Glomerular endothelial cell (primary cell): ENCODE measurements at places on chromosomes 6 and 20. TPM values are rescaled to one million over a fixed set of nuclear protein-coding genes. Genes with fewer than 3 reads are reported as not detected.
A peak's percentile ranks its signal among the peaks of the same experiment; 100 is the strongest.

SNAP91 gene
- total RNA-seq, result 0.23 TPM in 1 of 2 replicates, not detected in the other

METTL24 gene
- 0.82 TPM in 1 of 2 replicates, not detected in the other for total RNA-seq

THBD gene
- total RNA-seq, result 20.7 and 33.1 TPM in 2 replicates

DUSP15 gene
- total RNA-seq, result 0.48 and 0.64 TPM in 2 replicates

GSTA3 gene
- total RNA-seq, result not detected in 2 replicates

VSX1 gene
- not detected in 2 replicates for total RNA-seq

KIFC1 gene
- 3.9 and 21.9 TPM in 2 replicates for total RNA-seq

CTCFL gene
- not detected in 2 replicates for total RNA-seq

RIPPLY2 gene
- total RNA-seq, result not detected in 2 replicates

HMGCLL1 gene
- total RNA-seq, result not detected in 2 replicates

ADGRF4 gene
- total RNA-seq, result 0.10 and 0.18 TPM in 2 replicates

- no peak for DNase-seq
Measured at GRCh38 chr20:10022625-10023024, 12.2 kb upstream of the ANKEF1 start.

DNA sequence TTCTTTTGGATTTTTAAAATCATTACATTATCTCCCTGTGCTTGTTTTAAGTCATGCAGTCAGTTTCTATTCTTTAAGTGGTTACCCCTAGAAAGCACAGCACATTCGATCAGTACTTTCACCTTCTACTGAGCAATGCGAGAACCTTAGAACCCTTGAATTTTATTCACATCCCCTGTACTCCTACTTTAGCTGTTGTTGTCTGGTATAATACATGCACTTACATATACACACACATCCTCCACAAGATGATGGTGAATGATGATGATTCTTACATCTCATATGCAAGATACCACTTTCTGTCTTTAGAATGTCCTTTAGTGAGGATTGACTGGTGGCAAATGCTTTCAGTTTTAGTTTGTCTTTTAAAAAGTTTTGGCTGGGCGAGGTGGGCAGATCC lies 5.7 kb downstream of the CDC40 start:
- no peak for DNase-seq

DNA sequence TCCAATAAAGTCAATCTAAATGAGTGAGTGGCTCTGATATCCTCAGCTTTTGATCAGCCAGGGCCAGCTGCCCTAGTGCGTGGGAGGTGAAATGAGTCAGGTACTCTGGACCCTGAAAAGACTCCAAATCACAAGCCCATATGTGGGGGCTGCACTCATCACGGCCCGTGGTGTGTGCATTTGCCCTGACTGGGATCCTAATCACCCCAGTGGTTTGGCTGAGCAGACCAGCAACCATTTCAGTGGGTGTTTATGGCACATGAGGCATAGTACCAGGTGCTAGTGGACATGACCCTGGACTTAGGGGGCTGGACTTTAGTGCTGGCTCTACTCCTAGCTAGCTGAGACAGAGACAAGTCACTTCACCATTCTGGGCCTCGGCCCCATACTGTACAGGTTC lies 39.4 kb downstream of the SCML4 start:
- DNase-seq, result no peak

DNA sequence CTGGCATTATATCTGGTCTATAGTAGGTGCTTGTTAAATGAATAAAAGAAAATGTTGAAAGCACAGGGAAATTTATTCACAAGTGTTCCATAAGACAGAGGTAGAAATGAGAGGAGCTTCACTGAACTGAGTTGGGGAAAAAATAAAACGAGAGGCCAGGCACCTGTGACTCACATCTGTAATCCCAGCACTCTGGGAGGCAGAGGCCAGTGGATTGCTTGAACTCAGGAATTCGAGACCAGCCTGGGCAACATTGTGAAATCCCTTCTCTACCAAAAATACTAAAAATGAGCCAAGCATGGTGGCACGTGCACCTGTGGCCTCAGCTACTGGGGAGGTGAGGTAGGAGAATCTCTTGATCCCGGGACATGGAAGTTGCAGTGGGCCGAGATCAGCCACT lies 28.1 kb upstream of the IBTK start:
- DNase-seq, result no peak

- DNase-seq, result no peak
Measured at GRCh38 chr20:3166913-3167342, 6.4 kb downstream of the LZTS3 start.

DNA sequence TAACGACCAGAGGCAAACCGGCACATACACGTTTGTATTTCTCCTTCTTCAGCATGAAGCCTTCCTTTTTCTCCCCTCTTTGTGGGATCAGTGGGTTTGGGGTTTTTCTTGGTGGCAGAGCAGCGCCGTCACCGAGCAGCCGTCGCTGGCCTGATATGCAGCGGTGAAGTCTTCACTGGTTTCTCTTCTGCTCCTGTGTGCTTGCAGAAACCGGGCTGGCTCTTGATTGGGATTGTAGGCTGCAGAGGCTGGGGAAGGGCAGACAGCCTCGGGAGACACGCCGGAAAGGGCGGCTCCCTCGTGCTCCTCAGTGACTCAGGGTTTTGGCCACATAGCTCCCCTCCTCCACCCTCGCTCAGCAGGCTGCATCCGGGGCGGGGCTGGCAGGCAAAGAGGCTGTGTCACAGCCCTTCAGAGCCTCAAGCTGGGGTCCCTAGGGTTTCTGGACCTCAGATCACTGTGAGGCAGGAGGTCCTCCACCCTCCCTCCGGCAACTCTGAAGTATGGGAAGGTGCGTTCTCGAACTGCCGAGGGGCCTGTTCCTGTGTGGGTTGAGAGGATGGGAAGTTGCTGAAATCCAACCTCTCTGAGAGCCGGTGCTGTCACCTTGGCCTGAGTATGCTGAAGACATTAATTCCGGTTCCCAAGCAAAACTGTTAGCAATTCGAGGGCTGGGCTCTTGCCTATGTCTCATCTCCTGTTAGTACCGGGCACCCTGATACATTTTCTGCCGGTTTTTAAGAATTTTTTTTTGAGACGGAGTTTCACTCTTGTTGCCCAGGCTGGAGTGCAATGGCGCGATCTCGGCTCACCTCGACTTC lies 24.2 kb downstream of the NQO2 start:
- no peak for DNase-seq

GRCh38 chr6:136593748-136594490 lies 43.7 kb upstream of the MAP7 start:
- DNase-seq, result peak; percentile 96

DNA sequence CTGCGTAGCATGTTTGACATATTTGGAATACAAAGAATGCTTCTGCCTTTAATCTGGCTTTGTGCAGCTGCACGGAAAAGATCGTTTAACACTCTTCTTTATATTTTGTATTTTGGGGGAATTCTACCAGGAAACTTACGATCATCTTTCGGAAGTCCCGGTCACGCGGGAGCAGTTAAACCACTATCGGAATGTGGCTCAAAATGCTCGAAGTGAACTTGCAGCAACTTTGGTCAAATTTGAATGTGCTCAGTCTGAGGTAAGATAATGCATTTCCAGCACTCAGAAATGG lies 42.3 kb downstream of the CCDC170 start:
- no peak for DNase-seq

GRCh38 chr6:82410151-82410648 lies 46.6 kb downstream of the TPBG start:
- DNase-seq, result no peak

- DNase-seq, result no peak
Measured at GRCh38 chr6:110467566-110468140, 8.8 kb downstream of the SLC22A16 start.

DNA sequence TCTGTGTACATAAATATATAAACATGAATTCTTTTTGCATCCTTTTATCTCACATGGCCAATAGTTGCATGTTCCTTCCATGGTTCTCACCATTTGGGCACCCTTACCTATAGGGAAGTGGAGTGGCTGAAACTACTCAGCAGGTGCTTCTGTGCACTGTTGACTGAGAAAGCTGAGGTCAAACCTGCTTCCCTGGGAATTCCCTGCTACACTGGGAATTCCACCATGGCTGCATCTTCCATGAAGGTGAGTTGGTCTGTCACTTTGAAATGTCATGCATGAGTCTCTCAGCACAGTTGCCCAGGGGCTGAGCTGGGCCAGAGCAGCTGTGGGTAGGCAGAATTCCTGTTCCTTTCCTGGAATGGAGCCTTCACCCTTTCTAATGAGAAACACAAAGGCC lies 193.8 kb upstream of the PRSS16 start:
- DNase-seq, result no peak

GRCh38 chr6:32194825-32195651 lies 2.6 kb upstream of the GPSM3 start:
- DNase-seq, result no peak

DNA sequence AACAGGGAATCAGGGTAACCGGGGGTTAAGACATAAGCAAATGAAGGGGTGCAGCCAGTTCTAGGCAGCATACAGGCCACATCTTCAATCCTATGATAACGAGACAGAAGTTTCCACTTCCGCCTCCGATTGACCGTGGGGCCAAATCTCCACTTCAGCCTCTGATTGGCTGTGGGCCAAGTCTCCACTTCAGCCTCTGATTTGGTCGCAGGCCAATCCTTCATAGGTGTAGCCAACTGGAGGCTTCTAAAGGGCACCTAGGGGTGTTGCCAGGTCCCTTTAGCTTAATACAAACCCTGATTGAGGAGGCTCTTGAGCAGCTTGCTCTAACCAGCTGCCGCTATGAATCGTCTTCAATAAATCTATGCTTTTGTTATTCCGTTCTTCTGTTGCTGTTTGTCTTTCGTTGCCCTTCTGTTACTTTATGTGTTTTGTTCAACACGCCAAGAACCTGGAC lies 2.1 kb upstream of the ERGIC3 start:
- no peak for DNase-seq

GRCh38 chr6:91786474-91787184 lies 1199.8 kb upstream of the MAP3K7 start:
- DNase-seq, result no peak

GRCh38 chr20:32559753-32560380 lies 25.3 kb downstream of the NOL4L start:
- no peak for DNase-seq

- DNase-seq, result no peak
Measured at GRCh38 chr6:30325150-30325872, 1.4 kb upstream of the TRIM39 start.

DNA sequence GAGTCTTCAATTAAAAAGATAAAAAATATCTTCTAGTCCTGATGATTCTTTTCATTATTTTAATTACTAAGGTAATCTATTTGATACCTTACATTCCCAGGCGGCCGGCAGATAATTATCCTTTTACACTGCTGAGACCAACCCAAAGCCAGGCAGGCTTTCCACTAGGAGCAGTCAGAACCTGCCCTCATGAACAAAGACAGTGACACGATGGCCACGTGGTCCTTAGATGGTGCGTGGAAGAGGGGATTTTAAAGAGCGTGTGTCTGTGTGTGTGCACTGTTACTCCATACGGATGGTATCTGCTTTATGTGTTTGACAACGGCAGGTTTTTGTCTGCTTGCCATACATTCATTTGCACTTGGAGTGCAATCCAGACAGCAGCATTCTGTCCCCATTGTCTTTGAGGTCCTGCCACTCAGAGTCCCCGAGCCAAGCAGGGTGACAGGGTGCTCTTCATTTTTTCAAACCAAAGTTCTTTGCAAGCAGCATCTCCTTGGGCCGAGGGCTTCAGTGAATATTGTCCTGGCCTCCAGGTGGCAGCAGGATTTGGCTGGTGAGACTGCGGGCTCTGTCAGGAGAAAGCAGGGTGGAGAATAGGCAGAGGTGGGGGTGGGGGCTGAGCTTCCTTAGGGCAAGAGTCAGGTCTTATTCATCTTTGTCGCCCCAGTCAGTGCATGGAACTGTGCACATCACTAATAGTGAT lies 260.5 kb downstream of the NRN1 start:
- DNase-seq, result no peak

GRCh38 chr6:41940759-41941279 lies 789 bp downstream of the CCND3 start:
- DNase-seq, result no peak

DNA sequence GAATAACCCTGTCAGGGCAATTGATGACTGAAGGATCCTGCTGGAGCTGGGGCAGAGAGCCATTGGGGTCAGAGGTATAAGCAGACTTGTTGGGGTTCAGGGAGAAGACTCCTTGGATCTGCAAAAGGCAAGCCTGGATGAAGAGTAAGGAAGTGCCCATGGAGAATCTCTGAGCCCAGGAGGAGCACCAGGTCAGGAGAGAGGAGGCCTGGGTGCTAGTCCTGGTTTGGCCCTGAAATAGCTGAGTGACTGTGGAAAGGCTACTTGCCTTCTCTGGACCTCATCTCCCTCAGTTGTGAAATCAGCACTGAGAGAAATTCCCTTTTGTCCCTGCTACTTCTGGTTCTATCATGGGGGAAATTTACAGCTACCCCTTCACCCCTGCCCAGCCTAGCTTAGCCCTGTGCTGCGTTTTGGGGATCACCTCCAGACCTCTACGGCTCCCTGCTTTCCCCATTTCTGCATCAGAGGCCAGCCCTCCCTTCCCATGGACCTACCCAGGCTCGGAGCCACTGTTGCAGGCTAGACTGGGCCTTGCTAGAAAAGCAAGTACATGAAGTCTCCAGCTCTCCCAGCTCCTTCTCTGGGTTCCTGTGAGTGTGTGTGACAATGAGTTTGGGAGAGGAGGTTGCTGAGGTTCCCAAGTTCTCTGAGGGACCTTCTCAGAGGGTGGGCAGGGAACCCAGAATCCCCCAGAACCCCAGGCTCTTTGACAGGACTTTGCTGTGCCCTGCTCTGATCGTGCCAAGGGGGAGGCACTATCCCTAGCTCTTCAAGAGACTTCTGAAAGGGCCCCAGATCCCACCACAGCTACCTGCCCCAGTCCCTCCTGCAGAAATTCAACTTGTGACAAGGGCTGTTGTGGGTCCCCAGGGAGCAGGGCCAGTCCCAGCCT lies 2.3 kb upstream of the NCR2 start:
- no peak for DNase-seq

- DNase-seq, result no peak
Measured at GRCh38 chr20:55173601-55174000, 698.2 kb downstream of the DOK5 start.

GRCh38 chr6:71473926-71474325 lies 185.3 kb downstream of the OGFRL1 start:
- DNase-seq, result no peak

GRCh38 chr6:20669571-20670314 lies 135.5 kb downstream of the CDKAL1 start:
- no peak for DNase-seq

- no peak for DNase-seq
Measured at GRCh38 chr6:163128324-163128723, 286.2 kb upstream of the QKI start.

DNA sequence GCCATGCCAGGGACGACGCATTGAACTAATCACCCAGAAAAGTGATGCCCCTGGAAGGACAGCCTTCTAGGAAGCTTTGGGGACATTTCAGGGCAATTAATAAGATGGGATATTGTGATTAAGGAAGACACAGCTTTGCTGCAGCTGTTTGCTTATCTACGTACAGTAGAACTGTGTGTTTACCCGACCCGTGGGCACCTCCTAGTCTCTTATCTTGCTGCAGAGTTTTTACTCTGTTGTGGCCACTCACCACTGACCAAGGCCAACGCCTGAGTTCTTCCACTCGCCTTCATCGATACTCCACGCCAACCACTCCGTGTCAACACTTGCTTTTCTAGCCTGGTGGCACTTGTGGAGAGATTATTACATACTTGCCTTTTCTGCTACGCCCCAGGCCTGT lies 105.9 kb upstream of the MLN start:
- DNase-seq, result no peak
